ENCODE measurements at places on chromosomes 4 and X.

GRCh38 chr4:116272336-116272735, 813.0 kb downstream of the TRAM1L1 start:
- DNase-seq = no peak

DNA sequence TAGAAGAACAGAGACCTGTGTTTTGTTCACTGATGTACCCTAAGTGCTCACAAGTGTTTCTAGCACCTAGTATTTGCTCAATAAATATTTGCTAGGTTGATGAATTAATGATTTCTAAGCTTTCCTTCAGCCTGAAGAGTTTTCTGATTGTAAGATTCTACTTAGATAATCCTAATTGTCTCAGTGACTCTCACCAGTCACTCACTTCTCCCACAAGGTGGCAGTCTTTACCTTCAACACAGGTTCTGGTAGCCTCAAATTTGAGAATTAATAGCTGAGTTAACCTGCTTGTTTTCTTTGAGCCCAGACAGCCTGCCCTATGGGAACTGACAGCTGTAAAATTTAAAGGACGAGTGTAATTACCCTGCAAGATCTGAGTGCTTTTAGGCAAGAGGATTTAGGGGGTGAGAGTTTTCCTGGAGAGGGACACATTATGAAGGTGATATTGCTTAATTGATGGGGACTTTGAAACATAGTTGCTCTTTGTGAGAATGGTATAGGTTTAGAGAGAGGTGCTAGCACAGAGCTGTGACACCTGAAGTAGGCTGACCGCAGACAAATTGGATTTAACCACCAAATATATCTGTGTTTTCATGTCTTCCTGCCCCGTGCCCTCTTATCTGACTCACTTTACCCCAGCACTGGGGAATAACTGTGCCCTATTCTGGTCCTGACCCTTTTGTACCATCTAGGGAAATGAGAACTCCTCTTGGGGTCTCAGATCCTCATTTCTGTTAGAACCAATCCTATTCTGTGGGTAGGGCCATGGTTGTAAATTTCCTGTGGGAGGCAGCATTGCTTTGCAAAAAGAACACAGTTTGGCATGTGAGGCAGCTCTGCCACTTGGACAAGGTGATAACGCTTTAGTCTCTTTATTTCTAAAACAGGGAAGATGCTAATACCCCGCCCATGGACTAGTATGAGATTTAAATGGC, 27.7 kb downstream of the CD38 start:
- peak; percentile 68 for DNase-seq

DNA sequence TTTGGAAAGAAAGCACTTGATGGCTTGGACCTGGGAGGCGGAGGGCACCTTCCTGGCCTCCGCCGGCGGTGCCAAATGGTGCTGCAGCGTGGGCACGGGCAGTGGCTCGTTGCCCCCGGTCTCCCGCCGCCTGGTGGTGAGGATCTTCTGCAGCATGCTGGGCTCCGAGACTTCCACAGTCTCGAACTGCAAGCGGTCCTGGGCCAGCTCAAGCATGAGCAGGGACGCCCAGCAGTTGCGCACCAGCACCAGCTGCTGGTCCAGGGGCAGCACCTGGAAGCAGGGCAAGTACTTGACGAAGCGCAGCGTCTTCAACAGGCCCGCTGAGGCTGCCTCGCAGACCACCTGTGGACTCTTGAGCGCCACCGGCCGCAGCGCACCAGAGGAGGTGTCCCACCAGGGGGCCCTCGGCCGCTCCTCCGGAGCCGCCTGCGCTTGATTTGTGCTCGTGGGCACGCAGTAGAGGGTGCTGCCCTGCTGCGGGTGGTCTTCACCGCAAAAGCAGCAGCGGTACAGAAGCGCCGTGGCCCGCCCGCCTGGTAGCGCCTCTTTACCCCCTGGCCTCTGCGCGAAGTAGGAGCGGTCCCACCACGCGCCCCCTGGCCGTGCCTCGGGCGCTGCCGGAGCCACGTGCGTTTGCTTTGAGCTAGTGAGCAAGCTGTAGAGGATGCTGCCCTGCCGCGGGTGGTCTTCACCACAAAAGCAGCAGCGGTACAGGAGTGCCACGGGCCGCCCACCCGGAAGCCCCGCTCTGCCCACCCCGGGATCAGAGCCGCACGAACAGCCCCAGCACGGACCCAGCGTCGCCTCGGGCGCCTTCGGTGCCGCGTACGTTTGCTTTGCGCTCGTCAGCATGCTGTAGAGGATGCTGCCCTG, 689 bp downstream of the NR0B1 start:
- DNase-seq = no peak

DNA sequence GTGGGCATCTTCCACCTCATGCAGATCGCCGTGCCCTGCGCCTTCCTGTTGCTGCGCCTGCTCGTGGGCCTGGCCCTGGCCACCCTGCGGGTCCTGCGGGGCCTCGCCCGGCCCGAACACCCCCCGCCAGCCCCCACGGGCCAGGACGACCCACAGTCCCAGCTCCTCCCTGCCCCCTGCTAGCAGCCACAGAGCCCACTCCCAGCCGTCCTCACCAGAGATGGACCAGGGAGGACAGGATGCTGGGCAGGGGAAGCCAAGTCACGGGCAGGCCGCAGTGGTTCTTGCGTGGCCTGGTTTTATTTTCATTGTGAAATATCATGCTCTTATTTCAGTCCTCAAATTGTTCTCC, 15.1 kb downstream of the DGKQ start:
- no peak for DNase-seq
